ENCODE measurements at places on chromosomes 7 and 10.

GRCh38 chr10:7492660-7493046 is 81.8 kb upstream of the SFMBT2 start:
- DNase-seq = no peak

- peak; percentile 16 for DNase-seq
Measured at GRCh38 chr10:15140698-15141097, 27.8 kb downstream of the NMT2 start.

DNA sequence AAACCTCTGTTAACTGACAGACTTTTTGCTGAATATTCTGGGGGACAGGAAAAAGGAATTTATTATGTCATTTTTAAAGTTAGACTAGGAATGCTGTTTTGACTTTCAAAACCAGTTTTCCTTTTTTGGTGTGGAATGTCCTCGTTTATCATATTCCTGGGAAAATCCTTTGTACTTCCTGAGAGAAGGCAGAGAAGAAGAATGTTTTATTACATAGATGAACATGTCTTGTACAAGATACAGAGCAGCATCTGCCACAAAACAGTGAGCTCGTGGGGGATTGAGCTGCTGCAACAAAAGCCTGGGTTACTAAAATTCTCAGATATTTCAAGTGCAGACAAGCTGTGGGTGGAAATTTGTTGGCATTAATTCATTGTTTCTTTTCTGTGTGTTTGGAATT is 20.2 kb downstream of the MCU start:
- no peak for DNase-seq

DNA sequence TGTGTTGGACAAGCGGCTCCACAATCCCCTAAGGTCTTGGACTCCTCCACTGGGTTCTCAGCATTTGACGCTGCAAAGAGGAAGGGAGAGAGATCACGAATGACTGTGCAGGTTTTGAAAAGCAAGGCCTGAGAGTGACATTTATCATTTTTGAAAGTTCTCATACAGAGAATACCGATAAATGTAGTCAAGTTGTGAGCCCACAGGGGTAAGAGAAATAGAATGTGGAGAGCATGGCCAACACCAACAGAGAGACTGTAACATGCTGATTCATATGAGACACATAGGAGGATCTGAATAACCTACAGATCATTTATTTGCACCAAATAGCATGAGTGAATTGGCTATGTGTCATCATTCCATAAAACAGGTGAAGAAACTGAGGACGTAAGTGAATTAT is 230.5 kb upstream of the MBL2 start:
- no peak for DNase-seq

GRCh38 chr10:86072413-86072812 is 294.2 kb downstream of the GRID1 start:
- no peak for DNase-seq
